ENCODE measurements at places on chromosomes 12 and 14.

DNA sequence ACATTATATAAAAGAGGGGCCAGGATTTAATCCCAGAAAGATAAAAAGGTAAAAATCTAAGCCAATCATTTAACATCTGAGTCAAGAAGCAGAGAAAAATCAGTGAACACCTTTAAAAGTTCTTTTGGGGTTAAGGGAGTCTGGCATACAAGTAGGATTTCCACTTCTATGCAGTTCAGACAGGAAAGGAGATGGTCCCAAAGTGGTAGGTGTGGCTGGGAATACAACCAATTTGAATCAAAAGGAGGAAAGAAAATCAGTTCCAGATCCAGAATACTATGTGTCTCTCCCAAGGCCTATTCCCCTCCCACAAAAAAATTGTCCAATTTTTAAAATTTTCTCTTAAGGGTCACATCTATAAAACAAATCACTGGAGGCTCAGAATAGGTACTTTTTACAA lies 167.4 kb downstream of the PHLDA1 start:
- DNase-seq, result no peak

- no peak for DNase-seq
These were observed 35.3 kb downstream of the STX2 start for GRCh38 chr12:130803702-130804101.

DNA sequence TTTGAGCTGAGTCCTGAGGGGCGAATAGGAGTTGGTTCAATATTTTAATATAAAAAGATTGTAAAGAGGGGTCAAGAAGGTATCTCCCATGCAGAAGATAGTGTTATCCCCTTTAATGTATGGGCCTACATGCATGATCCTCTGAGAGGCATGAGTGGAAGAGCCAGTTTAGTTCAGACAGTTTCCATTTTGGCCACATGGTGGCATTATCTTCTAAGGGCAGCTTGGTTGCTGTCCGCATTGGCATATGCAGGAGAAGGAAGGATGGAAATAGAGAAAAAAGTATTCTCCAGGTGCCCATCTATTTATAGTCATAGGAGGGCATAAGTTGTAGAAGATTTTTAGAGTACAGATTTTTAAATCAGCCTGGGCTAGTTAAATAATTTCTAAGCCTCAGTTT lies 5.4 kb downstream of the SAMD4A start:
- peak; percentile 36 for DNase-seq

DNA sequence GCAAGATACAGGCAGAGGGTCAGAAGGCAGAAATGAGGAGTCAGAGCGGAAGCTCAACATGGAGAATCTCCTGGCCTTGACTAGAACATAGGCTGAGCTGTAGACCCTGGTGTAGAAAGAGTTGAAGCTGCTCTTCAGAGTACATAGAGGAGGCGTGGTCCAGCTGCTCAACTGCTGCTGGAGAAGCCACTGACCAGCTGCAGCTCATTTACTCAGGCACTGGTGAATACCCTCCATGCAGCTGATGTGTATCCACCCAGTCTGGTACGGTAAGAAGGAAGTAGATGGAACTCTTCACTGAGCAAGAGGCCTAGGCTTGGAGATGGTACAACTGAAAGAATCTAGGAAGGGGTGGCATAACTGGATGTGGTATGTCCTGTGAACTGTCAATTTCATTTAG lies 148.8 kb upstream of the DHRS4 start:
- no peak for DNase-seq

GRCh38 chr12:16281157-16281556 lies 3.7 kb upstream of the SLC15A5 start:
- DNase-seq, result no peak

DNA sequence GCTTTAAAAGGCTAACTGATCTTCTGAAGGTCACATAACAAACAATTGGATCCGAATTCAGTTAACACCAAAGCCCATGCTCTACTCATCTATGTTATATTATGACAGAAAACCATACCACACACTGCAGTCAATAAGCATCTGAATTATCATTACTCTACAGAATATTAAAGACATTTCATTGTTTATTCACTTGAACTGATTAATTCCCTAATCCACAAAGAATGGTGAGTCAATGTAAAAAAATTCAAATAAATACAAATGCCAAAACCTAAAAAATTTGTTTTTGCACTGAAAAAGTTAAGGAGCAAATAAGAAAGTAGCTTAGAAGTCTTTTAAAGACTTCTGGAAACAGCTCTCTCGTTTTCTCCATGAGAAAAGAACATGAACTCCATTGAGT lies 13.7 kb downstream of the NID2 start:
- DNase-seq, result no peak

- no peak for DNase-seq
These were observed 38.3 kb downstream of the MYO1H start for GRCh38 chr12:109386059-109386433.

- DNase-seq, result no peak
These were observed 41.2 kb downstream of the COCH start for GRCh38 chr14:30915596-30915995.

DNA sequence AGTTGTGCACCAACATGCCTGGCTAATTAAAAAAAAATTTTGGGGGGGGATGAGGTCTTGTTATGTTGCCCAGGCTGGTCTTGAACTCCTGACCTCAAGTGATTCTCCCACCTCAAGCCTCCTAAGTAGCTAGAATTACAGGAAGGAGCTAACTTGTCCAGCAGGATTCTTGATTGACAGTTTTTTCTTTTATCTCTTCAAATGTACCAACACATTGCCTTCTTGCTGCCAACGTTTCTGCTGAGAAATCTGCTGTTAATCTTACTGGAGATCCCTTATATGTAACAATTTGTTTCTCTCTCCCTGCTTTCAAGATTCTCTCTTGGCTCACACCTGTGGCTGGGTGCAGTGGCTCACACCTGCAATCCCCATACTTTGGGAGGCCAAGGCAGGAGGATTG lies 22.4 kb upstream of the MARK3 start:
- DNase-seq, result no peak

- DNase-seq, result no peak
These were observed 40.9 kb downstream of the OSBPL8 start for GRCh38 chr12:76518699-76519098.

DNA sequence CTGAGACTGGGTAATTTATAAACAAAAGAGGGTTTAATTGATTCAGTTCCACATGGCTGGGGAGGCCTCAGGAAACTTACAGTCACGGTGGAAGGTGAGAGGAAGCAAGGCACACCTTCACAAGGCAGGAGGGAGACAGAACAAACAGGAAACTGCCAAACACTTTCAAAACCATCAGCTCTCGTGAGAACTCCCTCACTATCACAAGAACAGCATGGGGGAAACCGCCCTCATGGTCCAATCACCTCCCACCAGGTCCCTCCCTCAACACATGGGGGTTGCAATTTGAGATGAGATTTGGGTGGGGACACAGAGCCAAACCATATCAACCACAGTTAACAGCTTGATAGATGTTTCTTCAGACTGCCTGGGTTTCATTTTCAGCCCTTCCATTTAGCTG lies 6.2 kb upstream of the GNPNAT1 start:
- DNase-seq, result no peak

GRCh38 chr12:215116-215515 lies 1.2 kb upstream of the SLC6A12 start:
- DNase-seq, result no peak

DNA sequence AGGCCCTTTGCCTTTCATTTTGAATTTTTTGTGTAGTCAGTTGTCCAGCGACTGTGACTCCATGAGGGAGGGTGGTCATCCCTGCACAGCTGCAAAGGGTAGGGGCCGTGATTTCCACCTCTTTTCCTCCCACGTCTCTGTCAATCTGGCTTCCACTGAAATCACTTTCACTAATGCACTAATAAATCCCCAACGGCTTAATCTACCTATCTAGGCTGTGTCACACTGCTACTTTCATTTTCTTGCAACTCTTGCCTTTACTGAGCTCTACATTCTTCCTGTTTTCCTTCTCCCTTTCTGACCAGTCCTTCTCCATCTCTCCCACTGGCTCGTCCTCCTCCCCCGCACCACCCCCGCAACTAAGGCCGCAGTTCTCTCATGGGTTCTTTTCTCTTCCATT lies 212.3 kb upstream of the FOXN3 start:
- DNase-seq, result no peak
